Activated T-cell treated with anti-CD3 and anti-CD28 coated beads, Interleukin-2, amount 50 U/mL, for 4 hours (primary cell): ENCODE measurements at places on chromosomes 2 and 18.

DNA sequence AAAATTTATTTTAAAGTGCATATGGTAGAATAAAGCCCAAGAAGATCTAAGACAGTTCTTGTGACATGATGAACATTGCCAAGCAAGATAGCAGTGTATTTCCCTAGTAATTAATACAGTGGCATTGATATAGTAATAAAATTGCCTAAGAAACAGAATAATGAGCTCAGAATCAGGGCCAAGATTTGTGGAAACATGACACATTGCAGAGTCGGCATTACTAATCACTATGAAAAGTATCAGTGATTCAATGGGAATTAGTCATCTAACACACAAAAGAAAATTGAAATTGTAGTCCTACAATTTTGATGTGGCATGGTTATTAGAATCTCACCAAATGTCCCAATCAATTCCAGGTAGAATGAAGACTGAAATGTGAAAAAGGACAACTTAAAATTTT is 243.0 kb upstream of the CYRIA start:
- DNase-seq: no peak

DNA sequence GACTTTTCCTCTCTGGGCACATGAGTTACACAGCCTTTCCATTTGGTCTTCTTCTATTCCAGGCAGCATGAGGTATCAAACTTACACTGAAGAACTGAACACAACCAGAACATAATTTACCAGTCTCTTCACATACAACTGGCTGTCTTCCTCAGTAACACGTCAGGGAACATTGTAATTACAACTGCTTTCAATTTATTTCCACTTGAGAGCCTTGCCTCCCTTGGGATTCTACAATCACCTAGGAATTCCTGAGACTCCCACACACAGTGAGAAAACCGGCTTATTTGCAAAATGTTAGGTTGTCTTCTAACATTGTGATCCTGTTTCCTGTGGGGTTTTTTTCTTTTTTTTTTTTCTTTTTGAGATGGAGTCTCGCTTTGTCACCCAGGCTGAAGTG is 149.9 kb downstream of the TMX3 start:
- DNase-seq: no peak

DNA sequence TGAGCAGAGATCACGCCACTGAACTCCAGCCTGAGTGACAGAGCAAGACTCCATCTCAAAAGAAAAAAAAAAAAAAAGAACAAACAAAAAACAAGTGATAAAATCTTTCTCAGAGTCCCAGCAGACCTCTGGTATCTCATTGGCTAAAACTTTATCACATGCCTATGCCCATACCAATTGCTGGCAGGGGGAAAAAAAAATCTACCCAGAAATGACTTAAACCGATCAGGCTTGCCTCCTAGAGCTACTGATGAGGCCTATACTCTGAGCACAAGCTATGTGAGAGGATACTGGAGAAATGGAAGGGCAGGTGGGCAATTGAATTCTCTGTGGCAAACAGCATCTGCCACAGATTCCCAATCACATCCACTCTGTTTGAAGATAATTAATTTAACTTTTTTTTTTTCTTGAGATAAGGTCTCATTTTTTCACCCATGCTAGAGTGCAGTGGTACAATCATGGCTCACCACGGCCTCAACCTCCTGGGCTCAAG is 49.0 kb downstream of the FBXO36 start:
- no peak for DNase-seq

- DNase-seq: no peak
Measured at GRCh38 chr2:100603414-100603813, 40.6 kb downstream of the PDCL3 start.

- no peak for DNase-seq
Measured at GRCh38 chr2:232457121-232458011, 1.4 kb downstream of the ALPI start.

GRCh38 chr2:129754831-129755230 is 224.6 kb upstream of the RAB6C start:
- no peak for DNase-seq

DNA sequence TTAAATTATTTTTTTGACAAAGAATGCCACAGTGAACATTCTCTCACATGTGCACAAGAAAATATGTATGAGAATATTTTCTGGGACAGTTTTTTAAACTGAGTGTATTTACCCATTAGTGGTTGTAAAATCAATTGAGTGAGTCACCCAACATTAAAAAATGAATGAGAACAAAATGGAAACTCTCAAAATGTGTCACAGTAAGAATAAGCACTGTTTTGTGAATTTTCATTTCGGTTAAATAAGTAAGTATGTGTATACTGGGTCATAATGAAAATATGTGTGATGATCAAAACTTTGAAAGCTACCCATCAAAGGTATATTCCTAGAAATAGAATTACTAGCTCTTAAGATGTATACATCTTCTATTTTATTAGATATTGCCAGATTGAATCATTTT is 11.6 kb downstream of the BABAM2 start:
- DNase-seq: no peak

DNA sequence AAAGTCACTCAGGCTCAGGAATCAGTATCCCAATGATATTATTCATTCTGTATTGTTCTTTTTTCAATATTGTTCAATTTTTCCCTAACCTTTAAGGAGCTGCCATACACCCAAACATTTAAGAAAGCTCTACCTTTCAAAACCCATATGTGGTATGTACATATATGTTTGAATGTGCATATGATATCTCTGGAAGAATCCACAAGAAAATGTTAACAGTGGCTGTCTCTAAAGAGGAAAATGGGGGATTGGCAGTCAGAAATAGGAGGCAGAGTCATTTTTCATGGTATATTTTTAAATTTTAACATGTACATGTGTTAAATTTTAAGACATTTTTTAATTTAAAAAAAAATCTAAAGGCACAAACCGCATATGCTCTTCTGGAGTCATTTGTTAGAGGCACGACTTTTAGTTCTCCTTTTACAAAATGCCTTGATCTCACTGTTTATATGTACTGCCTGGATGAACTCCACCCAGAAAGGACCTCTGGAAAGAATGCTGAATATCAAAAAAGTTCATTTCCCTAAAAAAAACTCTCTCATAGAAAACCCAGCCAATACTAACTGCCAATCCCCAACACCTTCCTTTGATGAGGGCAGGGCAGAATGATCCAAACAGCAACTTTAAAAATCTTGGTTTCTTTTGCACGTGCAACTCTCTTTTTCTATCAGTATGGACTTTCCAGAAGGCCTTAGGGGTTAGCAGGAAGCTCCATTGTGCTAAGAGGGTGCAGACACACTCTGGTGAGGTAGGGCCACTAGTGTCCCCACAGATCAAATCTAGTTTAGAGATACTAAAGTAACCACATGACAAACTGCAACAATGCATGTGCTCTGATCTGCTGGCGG is 23.6 kb downstream of the KCTD1 start:
- DNase-seq: no peak
